T-helper 9 cell (primary cell): ENCODE measurements at places on chromosomes 4 and X.

- no peak for DNase-seq
These were observed 9.6 kb downstream of the PPP3CA start for GRCh38 chr4:101337688-101338087.

GRCh38 chr4:135185256-135185655, 983.7 kb upstream of the PABPC4L start:
- no peak for DNase-seq

DNA sequence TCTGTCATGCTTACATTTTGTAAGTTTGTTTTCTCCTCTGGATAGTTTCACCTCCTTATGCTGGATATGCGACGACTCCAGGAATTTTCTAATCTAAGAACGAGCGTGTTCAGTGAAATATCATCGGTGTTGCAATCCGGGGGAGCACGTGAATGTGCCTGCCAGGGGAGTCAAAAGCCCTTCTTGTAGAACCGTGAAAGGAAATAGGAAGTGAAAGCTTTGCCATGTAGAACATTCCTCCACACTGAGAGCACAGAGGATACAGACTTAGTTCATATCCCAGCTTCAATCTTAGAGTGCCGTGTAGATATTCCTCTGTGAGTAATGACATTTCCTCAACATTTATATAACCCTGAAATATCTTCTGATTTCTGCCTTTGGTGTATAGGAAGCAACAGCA, 121.2 kb downstream of the VEGFC start:
- no peak for DNase-seq

DNA sequence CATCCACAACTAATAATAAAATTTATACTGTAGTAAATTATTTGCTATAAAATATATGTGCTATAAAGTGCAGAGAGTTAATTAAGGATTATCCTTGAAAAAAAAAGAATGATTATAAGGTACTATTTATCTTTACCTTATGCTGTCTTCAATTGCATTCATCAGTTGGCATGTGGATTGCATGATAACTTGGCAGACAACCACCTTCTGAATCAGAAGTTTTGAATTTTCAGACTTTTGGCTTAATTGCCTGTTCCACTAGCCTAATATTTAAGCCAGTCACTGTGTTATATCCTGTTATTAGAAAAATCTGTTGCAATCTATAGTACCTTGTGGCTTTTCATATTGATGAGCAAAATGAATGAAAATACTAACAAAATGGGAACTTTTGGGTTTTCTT, 1040.3 kb upstream of the PCDH10 start:
- no peak for DNase-seq

- no peak for DNase-seq
These were observed 36.7 kb downstream of the CHRDL1 start for GRCh38 chrX:110758781-110759422.

DNA sequence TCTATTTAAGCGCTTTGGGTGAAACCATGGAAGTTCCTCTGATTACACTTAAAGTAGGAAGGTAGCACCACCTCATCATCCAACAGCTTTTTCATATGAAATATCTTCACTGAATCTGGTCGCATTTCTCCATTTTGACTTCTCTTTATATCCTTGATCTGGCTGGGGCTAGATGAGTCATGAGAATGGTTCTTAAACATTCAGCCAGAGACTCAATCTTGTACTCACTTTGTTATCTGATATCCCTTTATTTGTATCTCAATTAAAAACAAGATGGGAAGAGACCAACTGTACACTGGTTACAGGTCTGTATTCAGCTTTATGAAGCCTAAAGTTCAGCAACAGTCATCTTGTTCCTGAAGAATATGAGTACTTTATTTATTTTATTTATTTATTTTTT, 84.9 kb downstream of the CBLL2 start:
- DNase-seq = no peak

DNA sequence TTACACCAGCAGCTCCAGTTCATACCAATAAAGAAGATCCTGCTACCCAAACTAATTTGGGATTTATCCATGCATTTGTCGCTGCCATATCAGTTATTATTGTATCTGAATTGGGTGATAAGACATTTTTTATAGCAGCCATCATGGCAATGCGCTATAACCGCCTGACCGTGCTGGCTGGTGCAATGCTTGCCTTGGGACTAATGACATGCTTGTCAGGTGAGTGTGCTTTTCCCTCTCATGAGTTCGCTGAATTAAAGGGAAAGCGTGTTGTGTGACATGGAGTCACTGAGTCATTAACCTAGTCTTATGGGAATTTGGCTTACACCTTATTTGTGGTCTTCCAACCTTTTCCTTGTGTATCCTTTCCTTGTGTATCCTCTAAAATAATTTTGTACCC, 15.9 kb downstream of the TMEM165 start:
- DNase-seq = no peak

DNA sequence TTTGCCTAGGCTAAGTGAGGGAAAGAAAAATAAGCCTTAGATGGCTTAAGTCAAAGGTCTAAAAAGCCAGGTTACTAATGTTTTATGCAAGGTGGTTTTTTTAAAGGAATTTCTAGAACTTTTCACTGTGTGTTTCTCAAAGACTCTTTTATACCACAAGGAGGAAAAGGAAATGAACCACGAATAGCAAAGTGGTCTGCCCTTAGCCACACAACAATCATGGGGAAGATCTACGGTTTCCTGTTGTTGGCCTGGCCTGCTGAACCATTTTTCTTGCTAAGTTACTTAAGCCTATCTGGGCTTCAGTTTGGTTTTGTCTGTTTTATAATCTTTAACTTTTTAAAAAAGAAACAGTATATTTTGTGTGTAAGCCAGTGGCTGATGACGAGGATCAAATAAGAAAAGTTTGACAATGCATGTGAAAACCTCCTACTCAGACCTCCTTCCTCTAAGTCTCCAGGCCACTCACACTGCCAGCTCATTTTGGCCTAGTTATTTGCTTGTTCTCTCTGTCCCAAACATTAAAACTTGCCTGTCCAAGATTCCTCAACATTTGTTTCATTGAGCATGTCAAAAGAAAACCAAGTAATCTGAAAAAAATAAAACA, 56.7 kb upstream of the COL25A1 start:
- no peak for DNase-seq

GRCh38 chrX:136780763-136781162, at the start of gene ARHGEF6:
TSS of gene ARHGEF6 (minus strand) at chrX:136780932. CDS start at chrX:136780882, 50 bp downstream.
- no peak for DNase-seq

- DNase-seq = no peak
These were observed 34.8 kb downstream of the ZNF185 start for GRCh38 chrX:152932598-152933175.

- DNase-seq = no peak
These were observed 4.3 kb upstream of the IL21 start for GRCh38 chr4:122625156-122625555.

- DNase-seq = no peak
These were observed 108.3 kb upstream of the KLHL4 start for GRCh38 chrX:87409113-87409841.

GRCh38 chrX:124240422-124240821, 92.0 kb upstream of the TEX13D start:
- DNase-seq = no peak

GRCh38 chrX:2523911-2524310, 23.1 kb upstream of the DHRSX start:
- no peak for DNase-seq

DNA sequence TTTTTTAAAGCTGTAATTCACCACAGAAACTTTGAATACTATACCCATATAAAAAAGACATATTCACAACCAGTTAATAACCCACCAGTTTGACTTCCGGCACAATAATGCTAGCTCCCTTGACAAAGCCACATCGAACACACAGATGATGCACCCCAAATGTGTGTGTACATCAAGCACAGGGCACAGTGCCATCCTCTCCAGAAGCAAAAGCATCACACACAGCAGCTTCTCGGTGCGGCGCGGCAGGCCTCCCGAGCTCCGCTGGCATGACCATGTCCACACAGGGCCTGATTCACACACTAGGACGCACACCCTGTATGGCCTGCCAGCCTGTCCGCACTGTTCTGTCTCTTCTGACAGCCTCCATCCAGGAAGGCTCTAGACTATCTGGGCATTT, 88.0 kb downstream of the LEF1 start:
- DNase-seq = no peak

DNA sequence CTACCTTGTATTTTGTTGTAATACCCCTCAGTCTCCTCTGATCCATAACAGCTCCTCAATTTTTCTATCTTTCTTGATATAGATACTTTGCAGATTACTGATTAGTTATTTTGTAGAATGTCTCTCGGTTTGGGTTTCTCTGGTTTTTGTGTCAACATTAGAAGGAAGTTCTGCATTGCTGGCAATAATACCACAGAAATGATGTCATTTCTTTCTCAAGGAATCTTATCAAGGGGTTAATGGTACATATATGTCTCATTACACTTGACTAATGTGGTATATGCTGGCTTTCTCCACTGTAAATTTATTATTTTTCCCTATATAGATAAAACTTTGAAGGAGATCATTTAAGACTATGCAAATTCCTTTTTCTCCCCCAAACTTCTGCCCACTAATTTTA, 183.6 kb upstream of the DKK2 start:
- no peak for DNase-seq

- DNase-seq = no peak
These were observed 76.1 kb downstream of the AMMECR1 start for GRCh38 chrX:110241816-110242215.

GRCh38 chr4:102824398-102824797, 3.0 kb downstream of the UBE2D3 start:
- no peak for DNase-seq

DNA sequence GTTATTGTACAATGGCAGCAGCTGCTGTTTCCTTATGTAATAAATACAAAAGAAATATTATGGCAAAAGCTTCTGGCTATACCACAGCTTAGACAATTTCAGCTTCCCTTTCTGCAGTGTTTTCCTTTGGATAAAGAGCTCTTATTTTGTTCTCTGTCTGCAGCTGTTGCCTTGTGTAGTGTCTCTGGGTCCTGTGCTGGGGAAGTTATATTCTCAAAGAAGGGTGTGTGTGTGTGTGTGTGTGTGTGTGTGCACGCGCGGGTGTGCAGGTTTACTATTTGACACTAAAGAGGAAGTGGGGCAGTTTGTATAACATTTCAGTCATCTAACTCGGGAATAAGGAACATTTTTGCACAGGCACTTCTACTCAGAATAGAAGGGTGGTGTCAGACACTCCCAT, 83.6 kb downstream of the REPS2 start:
- no peak for DNase-seq

DNA sequence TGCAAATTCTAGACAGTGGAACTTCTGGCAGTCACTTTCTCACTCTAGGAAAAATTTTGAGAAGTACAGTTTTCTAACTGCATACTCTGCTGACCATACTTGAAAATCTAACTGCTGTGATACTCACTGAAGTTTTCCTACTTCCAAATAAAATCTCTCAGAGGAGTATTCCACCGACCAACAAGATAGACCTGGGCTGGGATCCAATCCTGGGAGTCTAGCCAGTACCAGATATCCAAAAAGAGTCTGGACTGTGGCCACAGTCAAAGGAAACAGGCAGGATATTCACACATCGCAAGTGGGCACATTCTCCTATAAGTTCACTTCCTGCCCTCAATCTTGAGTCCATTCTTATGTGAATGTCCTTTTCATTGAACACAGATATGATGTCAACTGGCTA, 1138.7 kb upstream of the PCDH7 start:
- DNase-seq = no peak
